SK-N-SH treated with all-trans-retinoic acid at 6 μM for 48 hours (cell line): ENCODE measurements at places on chromosomes 6 and 20.
A peak's percentile ranks its signal among the peaks of the same experiment; 100 is the strongest.

- no peak for ATAC-seq
These were observed 46.2 kb upstream of the RNF144B start for GRCh38 chr6:18340781-18341551.

- no peak for ATAC-seq
These were observed 29.3 kb upstream of the TXNDC5 start for GRCh38 chr6:7939864-7940228.

- no peak for ATAC-seq
These were observed 13.5 kb downstream of the DHX35 start for GRCh38 chr20:38975539-38976120.

- ATAC-seq = no peak
These were observed 104.6 kb upstream of the GLP1R start for GRCh38 chr6:38943964-38944363.

GRCh38 chr6:26478985-26479278 is 21.2 kb upstream of the BTN1A1 start:
- no peak for ATAC-seq

DNA sequence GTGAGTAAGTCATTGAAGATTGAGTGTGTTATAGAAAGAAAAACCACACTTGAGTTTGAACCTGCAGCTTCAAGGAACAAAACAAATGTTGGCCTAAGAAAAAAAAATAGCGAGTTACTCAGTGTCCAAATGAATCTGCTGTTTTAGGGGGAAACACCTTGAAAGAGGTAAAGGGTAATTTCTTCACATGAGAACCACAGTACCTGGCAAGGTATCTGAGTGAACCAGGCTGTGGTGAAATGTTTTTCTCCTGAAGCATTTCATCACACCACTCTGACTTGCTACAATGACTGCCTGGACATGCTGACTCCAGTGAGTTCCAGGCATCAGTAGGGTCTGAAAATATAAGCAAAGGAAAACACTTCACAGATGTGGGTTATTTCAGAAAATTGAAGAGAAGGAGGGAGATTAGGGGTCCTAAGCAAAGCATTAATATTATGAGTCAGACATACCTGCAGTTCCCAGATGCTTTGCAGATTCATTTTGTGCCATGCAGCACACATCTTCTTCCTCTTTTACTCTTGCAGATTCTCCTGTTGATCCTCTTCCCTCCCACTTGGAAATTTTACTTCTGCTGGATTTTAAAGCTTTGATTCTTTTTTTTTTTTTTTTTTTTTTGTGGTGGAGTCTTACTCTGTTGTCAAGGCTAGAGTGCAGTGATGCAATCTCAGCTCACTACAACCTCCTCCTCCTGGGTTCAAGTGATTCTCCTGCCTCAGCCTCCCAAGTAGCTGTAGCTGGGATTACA is 206.2 kb upstream of the SGK1 start:
- no peak for ATAC-seq

- no peak for ATAC-seq
These were observed 39.0 kb upstream of the CRISP1 start for GRCh38 chr6:49905296-49905695.

GRCh38 chr6:30767158-30767943 is 23.0 kb upstream of the IER3 start:
- ATAC-seq = no peak

GRCh38 chr6:159376516-159377158 is 207.4 kb downstream of the FNDC1 start:
- ATAC-seq = no peak

- ATAC-seq = peak; percentile 100
These were observed 765 bp upstream of the NKAIN2 start for GRCh38 chr6:123802697-123803503.

- peak; percentile 93 for ATAC-seq
These were observed 8.2 kb upstream of the TBC1D7 start for GRCh38 chr6:13336553-13336952.

DNA sequence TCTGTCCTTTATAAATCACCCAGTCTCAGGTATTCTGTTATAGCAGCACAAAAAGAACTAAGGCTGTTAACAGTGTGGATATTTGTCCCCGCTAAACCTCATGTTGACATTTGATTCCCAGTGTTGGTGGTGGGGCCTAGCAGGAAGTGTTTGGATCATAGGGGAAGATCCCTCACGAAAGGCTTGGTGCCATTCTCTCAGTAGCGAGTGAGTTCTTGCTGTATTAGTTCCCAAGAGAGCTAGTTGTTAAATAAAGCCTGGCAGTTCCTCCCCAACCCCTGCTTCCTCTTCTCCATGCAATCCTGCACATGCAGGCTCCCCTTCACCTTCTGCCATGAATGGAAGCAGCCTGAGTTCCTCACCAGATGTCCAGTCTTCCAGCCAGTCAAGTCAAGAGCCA is 29.8 kb upstream of the ERVFRD-1 start:
- ATAC-seq = no peak

DNA sequence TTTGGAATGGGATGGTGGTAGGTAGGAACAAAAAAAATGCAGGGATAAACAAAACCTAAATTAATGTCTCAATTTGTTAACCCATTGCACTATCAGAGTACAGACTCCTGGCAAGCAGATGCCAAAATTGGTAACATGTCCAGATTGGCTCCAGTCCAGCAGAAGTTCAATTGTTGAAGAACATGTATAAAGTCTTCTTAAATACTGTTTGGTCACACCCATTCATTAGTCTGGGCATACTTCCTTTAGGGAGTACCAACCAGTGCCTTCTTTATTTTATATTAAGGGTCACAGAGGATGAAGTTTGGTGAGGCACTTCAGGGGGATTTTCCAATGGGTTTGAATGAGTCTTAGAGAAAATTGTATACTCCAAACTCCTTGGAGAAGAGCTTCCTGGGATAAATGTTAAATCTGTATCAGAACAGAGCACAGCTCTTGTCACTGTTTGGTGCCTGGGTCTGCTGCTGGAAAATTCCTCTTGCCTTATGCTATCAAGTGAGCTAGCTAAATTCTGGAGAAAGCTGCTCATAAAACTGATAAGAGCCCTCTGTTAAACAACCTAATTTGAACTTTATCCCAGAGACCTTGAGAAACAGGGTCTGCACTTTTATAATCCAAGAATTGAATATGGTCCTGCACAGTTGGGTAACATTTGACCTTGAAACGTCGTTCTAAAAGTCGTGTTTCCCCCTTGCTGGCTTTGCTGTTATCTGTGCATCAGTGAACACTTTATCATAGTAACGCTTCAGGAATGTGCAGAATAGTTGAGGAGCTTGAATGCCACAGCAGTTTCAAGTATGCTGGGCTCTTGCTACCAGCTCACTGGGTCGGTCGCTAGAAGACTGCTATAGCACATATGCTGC is 334.1 kb upstream of the CITED2 start:
- ATAC-seq = peak; percentile 98

DNA sequence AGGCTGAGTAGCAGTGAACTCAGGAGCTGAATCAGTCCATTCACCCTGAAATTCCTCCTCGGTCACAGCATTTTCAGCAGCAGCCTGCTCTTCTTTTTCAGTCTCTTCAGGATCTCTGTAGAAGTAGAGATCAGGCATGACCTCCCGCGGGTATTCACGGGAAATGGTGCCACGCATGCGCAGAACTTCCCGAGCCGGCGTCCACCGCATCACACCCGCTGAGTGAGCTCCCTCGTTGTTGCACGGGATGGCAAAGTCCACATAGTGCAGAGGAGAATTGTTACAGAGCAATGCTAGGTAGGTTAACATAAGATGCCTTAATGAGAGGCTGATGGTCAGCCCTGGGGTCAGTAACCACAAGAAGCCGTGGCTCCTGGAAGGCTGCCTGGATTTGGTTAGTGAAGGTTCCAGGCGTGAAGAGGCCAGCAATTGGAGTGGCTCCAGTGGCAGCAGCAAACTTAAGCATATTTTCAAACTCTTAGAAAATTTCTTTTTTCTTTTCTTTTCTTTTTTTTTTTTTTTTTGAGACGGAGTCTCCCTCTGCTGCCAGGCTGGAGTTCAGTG is 113.5 kb upstream of the HDAC2 start:
- no peak for ATAC-seq

DNA sequence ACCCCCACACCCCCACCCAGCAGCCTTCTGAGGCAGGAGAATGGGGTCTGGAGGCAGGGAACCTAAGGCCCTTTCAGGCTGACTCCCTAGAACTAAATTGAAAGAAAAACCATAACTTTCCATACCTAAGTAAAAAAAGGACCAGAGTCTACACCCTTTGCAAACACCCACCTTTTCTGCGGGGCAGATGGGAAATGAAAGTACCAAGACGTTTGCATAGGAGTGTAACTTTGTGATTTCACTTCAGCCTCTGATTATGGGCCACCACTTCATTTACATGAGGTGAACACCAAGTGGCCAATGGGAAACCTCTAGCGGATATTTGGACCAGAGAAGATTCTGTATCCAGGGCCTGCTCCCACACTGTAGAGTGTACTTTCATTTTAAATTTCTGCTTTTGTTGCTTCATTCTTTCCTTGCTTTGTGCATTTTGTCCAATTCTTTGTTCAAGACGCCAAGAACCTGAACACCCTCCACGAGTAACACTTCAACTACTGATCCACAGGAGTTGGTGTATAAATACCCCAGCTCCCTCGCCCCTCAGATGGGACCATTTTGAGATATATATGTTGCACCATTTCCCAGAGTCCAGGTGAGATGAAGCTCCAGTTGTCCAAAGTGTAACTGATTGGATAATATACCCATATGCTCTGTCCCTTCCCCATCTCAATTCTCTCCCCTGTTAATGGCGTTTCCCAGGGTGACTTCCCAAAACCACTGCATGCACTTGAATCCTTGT is 18.9 kb upstream of the SRSF6 start:
- ATAC-seq = no peak
